ENCODE measurements at places on chromosomes 4 and X. TPM values are rescaled to one million over a fixed set of nuclear protein-coding genes. Genes with fewer than 3 reads are reported as not detected.

The ADH1C gene
- total RNA-seq = 0.34 TPM

The MAGEB17 gene
- not detected for total RNA-seq

The SRPX2 gene
- 32.4 TPM for total RNA-seq

The LDOC1 gene
- total RNA-seq = 17.0 TPM

The SCRG1 gene
- total RNA-seq = under 0.01 TPM

The CWH43 gene
- not detected for total RNA-seq

The SORBS2 gene
- total RNA-seq = 1.3 TPM

The IL1RAPL2 gene
- total RNA-seq = 5.7 TPM

The PDGFRA gene
- total RNA-seq = 69.4 TPM

The PALLD gene
- total RNA-seq = 51.1 TPM

The GPR173 gene
- 4.0 TPM for total RNA-seq

The ARR3 gene
- not detected for total RNA-seq

The OTUD6A gene
- not detected for total RNA-seq

The GPR119 gene
- not detected for total RNA-seq

The PDCL2 gene
- not detected for total RNA-seq

The GPAT3 gene
- 2.4 TPM for total RNA-seq

The SERPINA7 gene
- total RNA-seq = not detected

Measured in bronchus fibroblast of lung (primary cell).